ENCODE measurements at places on chromosomes 12 and 14.

GRCh38 chr14:54901380-54902142, 1.1 kb downstream of the GCH1 start:
- no peak for DNase-seq

DNA sequence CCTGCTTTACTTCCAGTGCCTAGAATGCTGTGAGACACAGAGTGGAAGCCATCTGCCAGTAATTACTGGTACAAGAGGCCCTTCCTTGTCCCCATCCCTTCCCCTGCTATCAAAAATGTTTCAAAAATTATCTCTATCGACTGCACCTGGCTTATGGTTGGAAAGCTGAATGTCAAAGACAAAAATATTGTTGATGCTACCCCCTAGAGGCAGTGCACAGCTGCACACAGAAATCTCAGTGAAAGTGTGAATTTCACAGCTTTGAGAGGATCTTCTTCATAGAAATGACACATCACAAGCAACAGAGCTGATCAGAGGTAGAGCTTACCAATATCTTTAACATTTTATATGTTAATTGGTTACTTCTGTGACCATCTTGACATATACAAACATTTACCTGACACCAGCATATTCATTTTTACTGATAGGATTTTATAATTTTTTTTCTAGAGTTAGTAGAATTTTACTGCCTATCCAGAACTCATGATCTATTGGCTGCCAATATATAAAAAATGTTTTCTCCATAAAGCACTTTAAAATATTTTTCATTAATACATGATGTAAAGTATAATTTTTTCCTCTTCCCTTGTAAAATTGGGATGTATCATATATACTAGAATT, 138.0 kb downstream of the AACS start:
- DNase-seq, result no peak

DNA sequence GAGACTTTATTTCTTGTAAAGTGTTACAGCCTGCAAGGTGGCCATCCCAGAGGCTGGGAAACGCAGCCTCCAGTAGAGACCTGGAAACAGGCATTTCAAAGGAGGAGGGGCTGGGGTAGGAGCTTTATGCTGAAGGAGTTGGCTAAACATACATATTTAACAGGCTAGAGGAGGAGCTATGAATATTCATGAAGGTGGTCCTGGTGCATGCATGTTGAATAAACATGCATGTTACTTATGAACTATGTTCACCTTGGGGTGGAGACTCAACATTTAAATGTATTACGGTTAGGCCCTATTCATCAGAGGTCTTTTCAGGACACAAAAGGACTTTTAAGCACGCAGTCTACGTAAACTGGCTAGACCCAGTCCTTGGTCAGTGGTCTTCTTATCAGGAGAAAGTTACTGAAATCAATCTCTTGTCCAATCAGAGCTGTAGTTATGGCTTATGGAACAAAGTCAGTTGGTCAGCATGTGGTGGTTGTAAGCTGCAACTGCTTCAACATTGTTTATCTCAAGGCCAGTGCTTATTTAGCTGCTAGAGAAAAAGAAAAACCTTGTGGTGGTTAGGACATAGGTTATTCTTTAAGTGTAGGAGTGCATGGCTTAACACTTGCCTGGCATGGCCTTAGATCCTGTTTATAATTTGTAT, 11.4 kb upstream of the ARF6 start:
- no peak for DNase-seq

DNA sequence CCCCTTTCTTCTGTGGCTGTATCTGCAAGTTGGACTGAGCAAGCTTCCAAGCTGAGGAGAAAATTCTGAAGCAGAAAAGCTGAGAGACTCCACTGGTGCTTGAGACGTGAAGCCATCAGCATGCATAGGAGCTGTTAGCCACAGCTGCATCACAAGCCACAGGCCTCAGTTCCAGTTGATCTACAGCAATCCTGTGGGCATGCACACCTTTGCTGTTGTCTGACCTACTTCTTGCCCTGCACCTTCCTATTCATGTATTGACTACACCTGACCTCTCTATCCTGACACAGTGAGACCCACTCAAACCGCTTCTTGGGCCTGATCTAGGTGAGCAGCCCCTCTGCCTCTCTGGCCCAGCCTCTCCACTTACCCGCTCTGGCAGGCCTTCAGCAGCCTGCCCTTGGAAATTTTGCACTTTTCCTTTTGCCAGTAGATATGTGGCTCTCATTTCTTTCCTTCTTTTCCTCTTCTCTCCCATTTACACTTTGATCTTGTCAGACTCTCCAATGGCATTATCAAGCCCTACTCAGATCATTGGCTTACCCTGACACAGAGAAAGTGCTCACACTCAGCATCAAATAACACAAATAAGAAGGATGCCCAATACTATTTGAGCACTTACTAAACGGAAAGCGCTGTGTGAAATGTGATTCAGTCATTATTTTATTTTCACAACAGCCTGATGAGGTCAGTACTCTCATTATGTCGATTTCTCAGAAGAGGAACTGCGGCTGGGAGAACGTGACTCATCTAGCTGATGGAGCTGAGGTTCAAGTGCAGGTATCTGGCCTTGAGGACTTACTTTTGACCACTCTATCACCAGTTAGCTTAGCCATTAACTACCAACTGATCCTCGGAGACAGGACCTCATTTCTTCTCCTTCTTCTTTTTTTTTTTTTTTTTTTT, 21.9 kb upstream of the PTGR2 start:
- DNase-seq, result no peak

- no peak for DNase-seq
Observed at GRCh38 chr14:90796329-90796728, 19.9 kb downstream of the TTC7B start.
